ENCODE measurements at places on chromosomes 4 and X.

DNA sequence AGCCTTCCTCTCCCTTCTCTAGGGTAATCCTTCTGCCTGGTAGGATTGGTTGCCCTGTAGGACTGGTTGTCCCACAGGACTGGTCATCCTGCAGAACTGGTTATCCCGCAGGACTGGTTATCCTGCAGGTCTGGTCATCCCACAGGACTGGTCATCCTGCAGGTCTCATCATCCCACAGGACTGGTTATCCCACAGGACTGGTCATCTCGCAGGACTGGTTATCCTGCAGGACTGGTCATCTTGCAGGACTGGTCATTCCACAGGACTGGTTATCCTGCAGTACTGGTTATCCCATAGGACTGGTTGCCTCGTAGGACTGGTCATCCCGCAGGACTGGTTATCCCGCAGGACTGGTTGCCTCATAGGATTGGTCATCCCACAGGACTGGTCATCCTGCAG, 48.1 kb upstream of the STOX2 start:
- DNase-seq = no peak

DNA sequence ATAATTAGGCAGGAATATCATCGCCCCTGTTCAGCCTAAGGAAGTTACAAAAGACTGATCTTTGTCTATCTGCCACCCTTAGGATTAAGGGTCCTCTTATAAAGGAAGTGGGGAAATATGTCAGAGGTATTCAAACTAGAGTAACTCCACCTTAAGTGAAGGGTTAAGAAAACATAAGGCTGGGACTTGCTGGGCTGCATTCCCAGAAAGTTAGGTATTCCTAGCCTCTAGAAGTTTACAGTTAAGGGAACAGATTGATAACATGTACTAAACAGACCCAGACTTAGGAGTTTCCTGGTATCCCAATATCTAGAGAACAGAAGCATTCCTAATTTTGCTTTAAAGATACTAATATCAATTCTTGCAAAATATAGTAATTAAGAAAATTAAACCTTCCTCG, 6.0 kb downstream of the CXCL2 start:
- no peak for DNase-seq

DNA sequence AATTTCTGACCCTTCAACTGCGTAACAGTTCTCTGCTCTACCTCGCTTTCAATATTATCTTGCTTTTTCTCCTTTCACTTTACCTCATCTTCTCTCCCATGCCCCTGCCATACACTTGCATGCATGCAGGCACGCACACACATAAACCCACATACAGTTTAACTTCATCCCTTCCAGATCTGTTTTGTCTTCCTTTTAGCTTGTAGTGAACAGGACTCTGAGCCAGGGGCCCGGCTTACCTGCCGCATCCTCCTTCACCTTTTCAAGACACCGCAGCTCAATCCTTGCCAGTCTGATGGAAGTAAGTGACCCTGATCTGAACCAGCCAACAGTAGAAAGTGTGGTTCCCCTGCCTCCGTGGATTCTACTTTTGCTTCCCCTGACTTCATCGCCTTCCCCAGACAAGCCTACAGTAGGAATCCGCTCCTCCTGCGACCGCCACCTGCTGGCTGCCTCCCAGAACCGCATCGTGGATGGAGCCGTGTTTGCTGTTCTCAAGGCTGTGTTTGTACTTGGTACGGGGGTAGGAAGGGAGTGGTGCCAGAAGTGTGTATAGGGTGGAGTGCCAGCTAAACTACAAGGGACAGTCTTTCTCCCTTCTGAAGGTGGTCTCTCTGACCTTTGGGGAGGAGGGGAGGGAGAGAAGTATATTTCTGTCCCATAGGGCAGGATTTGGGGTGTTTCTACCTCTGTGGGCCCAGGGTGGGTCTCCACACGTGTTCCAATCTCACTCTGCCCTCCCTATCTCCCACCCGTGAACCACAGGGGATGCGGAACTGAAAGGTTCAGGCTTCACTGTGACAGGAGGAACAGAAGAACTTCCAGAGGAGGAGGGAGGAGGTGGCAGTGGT, 10.7 kb downstream of the MED12 start:
- peak; percentile 74 for DNase-seq

DNA sequence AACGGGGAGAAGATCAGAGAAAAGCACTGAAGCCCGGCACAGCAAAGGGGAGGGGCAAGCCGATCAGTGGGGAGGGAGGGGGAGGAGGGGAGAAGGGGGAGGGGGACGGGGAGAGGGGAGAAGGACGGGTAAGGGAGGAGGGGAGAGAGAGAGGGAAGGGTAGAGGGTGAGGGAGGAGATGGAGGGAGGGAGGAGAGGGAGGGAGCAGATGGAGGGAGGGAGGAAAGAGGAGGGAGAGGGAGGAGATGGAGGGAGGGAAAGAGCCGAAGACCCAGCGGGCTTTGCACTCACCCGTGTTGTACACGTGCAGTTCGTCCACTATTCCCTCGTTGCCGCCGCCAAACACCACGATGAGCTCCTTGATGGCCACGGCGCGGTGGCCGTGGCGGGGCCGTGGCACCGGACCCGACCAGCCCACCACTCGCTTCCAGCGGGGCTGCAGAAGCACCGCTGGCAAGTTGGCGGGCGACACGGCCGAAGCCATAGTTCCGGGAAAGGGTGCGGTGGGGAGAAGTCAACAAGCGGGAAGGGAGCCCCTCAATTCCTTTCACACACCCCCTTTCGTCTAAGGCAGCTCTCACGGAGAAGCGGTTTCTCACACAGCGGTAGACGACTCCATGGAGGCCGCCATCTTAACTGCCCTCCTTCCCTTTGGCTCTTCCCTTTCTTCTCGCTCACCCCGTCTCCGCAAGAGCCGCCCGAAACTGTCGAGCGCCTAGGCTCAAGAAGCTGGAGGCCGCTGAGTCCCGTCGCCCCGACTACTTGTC, 1.1 kb downstream of the HCFC1 start:
- DNase-seq = peak; percentile 40

- DNase-seq = no peak
Measured at GRCh38 chr4:6278801-6279197, 9.1 kb downstream of the WFS1 start.

GRCh38 chr4:122744229-122744628, 11.7 kb downstream of the BBS12 start:
- no peak for DNase-seq

DNA sequence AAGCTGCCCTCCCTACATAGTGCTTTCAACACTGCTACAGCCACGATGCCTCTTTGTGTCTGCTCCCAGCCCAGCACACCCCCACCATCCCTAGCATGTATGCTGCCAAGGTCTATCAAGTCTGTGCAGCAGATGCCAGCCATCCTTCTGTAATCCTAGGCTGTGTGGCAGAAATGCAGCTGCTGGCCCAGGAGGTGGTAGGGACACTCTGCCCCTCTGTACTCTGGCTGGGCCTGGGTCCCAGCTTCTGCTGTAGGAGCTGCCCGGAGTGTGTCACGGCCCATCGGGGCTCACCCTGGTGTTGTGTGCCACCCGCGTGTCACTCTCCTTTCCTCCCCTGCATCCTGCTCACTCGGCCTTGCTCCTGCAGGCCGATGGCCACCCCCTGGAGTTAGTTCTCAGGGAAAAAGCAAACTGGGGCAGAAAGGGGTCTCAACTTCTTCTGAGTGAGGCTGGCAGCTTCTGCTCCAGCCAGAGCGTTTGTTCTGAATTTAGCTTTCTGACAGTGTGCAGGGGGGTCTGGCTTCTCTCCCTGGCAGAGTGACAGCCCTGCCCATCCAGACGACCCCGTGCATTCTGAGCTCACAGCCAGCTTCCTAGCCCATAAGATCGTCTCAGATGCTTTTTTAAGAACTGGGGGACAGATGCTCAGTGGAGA, 22.7 kb downstream of the PSAPL1 start:
- DNase-seq = no peak

DNA sequence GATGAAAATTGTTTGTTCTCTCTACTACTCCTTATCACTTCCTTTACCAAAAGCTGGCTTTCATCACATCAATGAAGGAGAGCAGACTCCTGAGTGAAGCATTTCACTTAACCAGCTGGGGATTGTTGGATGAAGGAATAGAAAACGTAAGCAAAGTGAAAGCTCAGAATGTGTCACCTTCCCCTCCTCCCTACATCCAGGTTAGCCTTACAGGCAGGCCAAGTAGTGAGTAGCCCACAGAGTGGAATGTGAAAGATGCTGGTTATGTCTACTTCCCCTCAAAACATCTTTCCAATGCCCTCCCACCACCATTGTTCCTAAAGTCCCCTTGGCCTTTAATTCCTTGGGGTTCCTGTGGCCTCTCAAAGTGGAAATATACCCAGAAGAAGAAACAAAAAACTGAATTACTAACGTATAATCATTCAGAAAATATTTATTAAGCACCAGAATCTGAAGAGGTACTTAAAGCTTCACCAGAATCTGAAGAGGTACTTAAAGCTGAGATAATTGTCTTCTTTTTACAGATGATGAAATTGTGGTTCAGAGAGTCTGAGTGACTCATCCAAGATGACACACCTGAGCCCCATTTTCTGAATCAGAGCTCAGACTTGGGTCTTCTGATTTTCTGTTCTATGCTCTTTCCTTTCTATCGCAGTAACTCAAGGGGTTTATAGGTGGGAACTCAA, 6.5 kb downstream of the P2RY4 start:
- DNase-seq = no peak

GRCh38 chr4:73152893-73153292, 83.4 kb upstream of the COX18 start:
- DNase-seq = no peak

GRCh38 chrX:45164021-45164621, 36.6 kb downstream of the DIPK2B start:
- DNase-seq = no peak

- no peak for DNase-seq
Measured at GRCh38 chr4:182975806-182976205, 58.6 kb upstream of the DCTD start.

DNA sequence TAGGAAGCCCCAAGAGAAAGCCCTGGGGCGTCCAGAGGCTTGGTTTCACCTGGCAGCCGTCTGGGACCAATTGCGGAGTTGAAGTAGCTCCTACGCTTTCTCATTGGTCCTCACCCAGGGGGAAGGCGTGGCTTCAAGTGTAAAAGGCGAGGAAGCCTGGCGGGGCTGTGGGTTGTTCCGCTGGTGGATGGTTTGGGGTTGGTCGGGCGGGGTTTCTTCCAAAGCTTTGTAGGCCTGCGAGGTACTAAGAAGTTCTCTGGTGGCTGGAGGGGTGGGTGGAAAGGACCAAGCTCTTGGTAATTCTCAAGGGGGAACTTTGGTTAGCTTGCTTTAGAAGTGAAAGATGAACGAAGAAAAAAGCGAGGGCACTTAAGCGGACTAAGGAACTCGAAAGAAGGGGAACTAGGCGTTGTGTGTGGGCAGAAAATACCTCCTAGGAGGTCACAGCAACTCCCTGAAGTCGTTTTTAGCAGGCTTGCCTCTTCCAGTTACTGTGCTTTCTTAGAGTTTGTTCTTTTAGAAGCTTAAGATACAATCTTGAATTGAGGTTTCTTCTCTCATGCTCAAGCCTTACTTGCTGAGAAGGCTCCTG, 36.6 kb downstream of the CCNG2 start:
- DNase-seq = peak; percentile 80

DNA sequence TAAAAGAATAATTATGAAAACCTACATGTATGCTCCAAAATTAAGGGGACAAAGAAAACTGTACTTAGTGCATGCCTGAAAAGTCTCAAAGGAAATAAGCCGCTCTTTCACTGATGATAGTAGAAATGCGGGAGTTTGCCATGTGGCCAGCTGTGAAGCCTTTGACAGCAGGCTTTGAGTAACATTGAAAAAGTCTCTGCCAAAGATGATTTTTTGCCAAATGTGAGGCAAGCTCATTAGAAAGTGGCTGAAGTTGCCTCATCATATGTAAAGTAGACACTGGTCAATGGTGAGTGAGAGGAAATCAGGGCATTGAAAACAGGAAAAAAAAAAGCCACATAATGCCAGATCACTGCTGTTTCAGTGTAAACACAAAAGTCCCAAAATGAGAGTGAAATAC, 2360.1 kb downstream of the PCDH7 start:
- DNase-seq = no peak

- no peak for DNase-seq
Measured at GRCh38 chr4:60611762-60612496, 588.2 kb upstream of the ADGRL3 start.

DNA sequence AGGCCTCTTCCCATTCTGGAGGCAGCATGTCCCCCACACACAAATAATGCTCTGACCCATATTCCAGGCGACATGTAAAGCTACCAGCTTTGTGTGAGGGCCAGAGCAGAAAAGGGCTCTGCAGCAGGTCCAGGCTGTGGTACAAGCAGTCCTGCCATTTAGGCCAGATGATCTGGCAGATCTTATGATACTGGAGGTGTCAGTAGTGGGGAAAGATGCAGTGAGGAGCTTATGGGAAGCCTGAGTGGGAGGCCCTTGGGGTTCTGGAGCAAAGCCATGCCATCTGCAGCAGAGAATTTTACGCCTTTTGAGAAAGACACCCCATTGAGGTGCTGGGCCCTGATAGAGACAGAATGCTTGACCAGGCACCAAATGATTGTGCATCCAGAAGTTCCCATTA, 7.7 kb downstream of the SYN1 start:
- DNase-seq = no peak

DNA sequence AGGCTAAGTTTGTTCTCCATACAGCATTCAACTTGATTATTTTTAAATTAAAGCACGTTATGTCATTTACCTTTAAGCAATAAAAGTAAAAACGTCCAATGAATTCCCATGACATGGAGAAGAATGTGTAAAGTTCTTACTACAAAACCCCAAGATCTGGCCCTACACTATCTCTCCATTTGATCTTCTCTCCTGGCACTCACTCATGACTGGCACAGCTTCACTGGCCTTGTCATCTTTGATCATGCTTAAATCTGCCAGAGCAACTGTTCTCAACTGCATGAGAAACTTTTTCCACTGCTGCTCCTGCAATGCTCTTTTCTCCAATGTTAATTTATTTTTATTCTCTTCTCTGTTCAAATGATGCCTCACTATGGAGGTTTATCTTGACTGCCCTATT, 1109.0 kb upstream of the IGFBP7 start:
- DNase-seq = no peak
